ENCODE measurements at places on chromosomes 7 and 10.

GRCh38 chr7:155986497-155987160, 174.4 kb upstream of the SHH start:
- DNase-seq = no peak

DNA sequence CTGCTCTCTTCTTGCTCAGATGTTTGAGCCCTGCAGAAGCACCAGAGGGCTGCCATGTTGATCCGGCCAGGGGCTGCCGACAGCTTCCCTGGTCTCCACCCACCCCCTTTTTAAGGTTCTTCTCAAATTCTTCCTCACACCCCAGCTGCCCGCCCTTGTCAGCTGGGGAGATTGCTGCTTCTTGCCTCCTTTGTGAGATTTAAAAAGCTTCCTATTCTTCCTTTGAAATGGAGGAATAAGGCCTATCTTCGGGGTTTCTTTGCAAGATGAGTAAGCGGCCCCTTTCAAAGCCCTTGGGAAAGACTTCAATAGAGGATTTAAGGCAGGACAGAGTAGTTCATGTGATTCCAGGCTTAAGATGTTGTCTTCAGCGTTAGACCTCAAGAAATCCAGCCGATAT, 211.9 kb upstream of the SHH start:
- DNase-seq = no peak

DNA sequence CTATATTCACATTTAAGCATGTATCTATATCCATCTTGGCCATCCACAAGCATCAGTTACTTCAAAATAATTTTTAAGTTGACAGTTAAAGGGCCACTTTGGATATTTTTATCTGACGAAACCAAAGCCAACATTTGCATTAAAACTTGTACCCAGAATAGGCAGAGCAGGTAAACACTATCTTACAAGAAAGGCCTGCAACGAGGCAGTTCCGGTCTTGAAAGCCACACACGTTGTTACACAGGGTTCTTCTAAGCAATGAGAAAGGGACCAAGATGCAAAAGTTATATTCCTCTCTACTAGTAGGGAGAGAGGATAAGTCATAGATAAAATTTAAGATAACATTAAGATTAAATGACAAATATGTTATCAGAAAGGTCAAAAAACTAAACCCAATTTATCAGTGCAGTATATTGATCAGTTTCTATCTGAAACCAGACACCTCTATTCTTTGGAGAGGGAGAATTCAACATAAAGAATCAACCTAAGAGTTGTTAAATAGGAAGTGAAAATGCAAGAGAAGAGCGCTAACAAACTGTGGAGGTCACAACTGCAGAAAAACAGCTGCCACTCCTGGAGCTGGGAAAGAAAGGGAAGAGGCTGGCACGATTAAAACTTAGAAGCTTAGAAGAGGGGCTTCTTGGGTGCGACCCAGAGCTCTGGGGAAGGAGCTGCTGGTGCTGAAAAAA, 701.3 kb downstream of the TNS3 start:
- DNase-seq = no peak

DNA sequence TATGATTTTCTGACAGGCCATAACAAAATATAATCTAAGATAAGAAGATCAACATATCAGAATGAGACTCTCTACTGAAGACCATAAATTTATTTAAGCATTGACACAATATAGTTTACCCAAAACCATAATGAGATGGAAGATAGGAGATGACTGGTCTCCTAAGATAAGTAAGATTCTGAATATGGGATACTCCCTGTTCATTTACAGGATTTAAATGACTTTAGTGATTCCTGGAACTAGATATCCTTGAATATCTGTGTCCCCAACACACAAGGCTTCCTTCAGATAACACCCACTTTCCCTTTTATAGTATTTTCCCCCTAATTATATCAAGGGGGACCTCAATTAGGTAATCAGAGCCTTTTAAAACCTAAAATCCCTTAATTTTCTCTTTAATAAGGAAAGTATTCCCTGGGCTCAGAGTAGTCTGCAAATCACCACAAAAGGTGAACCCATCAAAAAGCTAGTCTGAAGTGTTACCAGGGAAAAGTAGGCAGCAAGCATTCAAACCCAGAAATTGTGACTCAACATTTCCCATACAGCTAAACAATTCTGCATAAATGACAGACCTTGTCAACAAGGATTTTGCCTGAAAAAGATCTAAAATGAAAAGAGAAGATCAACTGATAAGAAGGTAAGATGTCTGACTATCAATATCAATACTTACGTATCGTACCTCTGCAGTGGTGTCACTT, 99.9 kb downstream of the CNOT4 start:
- no peak for DNase-seq

DNA sequence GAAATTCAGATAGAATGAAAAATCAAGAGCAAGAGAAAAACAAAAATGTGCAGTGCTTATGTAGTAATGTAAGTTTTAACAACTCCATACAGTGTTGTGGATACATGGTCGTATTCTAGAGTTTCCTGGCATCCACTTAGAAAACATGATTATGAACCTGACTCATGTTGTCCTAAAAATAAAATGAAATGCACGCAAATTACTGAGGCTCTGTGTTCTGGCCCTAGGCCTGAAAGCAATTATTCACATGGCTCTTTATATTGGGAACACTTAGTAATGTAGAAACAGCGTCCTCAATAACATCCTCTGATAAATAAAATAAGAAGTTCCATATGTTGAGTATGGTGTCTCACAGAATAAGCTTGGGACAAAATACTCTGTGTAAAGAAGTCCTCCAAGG, 200.2 kb upstream of the SEMA3E start:
- no peak for DNase-seq

GRCh38 chr10:79013406-79013987, 55.3 kb upstream of the ZMIZ1 start:
- no peak for DNase-seq

- no peak for DNase-seq
Observed at GRCh38 chr7:82339958-82340357, 103.6 kb downstream of the CACNA2D1 start.
